ENCODE measurements at places on chromosomes 11 and 22.

DNA sequence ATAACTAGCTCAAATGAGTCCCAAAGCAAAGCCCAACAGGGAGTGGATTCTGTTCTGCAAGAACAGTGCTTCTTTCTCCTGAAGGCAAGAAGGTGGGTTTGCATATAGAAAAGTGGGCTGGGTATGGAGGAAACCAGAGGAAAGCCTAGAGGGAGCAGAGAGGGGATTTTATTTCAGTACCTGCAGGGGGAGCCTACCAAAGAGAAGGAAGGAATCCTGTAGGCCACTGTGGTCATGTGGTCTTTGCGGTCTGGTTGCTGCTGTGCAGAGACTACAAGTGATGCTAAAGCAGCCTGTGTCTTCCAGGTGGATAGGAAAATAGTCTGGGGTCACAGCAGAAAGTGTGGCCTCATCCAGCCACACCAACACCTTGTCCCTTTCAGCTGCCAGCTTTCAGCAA is 33.2 kb upstream of the ZBTB16 start:
- no peak for DNase-seq

DNA sequence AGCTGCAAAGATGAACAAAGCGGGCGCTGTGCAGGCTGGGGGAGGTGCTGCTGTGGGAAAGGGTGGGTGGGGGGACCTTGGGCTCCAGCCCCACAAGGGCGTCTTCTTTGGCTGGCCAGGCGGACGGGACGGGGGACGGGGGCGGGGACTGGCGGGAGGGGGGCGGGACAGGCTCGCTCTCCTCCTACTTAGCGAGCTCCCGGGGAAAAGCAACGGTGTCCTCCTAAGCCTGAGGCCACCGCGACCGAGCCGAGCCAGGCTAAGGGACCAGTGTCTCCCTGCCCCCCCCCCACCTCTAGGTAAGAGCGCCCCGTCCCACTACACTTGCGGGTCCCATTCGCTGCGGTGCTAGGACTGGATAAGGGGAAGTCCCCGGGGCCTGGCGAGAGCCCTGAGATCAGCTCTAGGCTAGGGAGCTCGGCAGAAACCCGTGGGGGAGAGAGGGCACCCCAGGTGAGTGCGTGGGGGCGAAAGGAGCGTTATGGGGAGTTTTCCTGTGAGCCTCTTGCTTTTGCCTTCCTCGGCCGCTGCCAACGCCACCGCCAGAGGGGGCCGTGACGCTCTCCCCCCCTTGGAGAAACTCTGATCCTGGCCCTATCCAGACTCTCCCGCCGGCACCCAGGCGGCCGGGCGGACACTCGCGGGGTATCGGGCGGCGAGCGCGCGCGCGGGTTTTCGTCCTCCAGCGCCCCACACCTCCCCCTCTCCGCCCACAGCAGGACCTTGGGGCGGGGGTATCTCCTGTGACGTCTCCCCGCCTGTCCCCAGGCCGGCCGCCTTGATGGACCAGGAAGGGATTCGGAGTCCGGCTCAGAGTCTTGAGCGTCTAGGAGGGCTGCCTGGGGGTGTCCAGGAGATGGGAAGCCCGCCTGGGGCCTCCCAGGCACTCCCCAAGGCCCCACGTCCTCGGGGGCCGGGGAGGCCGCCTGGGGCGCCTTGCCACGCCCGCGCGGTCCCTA is at the start of gene PHLDB1:
Gene PHLDB1, plus strand, starts transcription at position 215 of the 959 bp plus-strand sequence. CDS start 6,222 bp downstream, outside the sequence.
- DNase-seq: peak; percentile 45

GRCh38 chr11:19774817-19775580 is 62.4 kb downstream of the NAV2 start:
- DNase-seq: peak; percentile 86

- DNase-seq: no peak
Measured at GRCh38 chr11:75762885-75763284, 5.7 kb upstream of the DGAT2 start.

DNA sequence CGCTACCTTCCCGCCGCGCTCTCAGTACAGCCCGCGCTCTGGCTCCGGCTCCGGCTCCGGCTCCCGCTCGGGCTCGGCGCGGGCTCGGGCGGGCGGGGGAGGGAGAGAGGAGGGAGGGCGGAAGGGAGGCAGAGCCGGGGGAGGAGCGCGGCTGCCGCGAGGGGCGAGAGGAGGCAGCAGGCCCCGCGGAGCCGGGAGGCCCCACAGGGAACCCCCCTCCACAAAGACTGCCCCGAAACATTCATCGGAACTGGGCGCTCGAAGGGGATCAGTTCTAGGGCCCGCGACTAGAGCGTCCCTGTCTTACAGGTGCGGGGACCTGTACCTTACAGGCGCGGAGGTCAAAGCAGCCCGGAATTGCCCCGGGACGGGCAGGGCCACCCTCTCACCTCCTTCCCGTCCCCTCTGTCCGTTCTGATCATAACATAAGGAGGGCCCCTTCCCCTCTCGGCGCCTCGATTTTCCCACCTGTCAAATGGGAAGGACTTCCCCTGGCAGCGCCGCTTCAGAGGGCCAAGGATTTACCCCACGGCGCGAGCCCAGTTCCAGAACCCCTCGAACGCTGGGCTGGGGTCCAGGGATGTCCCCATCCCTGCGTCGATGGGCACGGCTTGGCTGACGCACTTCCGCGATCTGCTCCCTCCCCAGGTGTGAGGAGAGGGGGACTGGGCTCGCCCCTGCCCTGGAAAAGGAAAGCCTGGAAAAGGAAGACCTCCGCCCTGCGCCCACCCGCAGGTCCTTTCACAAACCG is at the start of gene SHISA8:
Gene SHISA8, minus strand, starts transcription at position 40 of the 751 bp plus-strand sequence. CDS start 407 bp downstream, outside the sequence.
- no peak for DNase-seq

- DNase-seq: no peak
Measured at GRCh38 chr11:29153078-29153477, 863.8 kb downstream of the KCNA4 start.
